Activated T-cell treated with anti-CD3 and anti-CD28 coated beads, Interleukin-2, amount 50 U/mL, for 48 hours (primary cell): ENCODE measurements at places on chromosomes 5 and 9.

GRCh38 chr5:35370871-35371270 is 140.6 kb upstream of the PRLR start:
- DNase-seq, result no peak

- peak; percentile 13 for DNase-seq
Observed at GRCh38 chr9:93257808-93258331, 73.9 kb downstream of the WNK2 start.

- DNase-seq, result peak; percentile 51
Observed at GRCh38 chr9:35732800-35733541, 505 bp downstream of the CREB3 start.

DNA sequence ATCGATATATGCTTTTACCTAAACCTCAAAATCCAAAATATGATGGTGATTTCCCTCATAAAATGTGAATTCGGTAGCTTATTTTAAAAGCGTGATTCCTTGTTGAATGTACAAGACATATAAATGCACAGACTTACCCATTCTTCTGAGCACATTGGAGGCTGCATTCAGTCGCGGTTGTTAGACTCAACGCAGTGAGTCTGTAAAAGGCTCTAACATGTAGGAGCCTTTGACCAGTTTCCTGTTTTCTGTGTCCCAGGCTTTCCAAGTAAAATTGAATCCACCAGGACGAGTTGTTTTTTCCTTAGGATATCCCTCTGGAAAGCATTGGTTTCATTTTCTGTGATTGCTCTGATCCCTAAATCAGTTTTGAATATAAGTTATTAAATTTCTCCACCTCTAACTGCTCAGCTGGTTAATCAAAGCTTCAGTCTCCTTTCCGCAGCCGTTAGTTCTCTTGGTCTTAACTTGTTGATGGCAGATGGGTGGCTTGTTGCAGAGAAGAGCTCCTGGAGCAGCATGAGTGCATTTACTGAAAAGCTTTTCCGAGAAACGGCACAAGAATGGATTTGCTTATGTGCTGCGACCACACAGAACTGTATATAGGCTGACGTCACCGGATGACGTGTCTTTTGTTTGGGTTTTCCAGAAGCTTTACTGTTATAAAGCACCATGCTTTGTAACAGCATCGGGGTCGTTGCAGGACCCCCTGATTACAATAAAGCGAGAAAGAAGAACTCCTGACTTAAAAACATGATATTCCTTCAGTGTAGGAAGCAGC is at the start of gene LRRTM2:
LRRTM2 (minus strand) TSS at position 565 of the 781 bp plus-strand sequence; CDS start at position 141, 424 bp downstream.
- DNase-seq, result no peak

DNA sequence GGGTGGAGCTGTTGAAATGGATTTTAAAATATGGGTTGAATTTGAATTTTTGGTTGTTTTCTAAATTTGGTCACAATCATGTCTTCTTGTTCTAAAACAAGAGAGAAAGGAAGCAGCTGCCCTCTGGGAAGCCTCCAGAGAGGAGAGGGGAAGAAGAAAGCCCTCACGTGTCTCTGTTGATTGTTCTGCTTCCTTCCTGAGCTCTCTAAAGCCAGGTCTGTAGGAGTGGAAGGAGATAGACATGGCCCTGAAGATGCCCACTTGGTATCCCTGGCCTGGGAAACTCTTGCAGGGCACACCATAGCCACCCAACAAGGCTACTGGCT is 59.6 kb downstream of the GALNT12 start:
- no peak for DNase-seq

DNA sequence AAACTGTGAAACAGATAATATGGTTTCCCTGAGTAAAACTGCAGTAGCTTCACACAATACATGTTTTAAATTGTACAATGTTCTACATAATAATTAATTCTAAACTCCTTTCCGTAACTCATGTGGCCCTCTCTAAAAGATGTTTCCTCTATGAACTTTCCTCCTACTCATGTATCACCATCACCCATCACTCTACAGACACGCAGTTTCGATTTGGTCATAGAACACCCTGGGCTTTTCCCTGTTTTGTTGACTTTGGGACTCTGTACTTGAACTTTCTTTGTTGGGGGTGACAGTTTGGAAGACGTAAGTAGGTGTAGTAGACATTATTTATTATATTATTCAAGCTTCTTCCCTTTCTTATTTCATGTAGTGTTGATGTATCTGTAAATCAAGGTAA is 44.1 kb upstream of the GABRA6 start:
- no peak for DNase-seq

DNA sequence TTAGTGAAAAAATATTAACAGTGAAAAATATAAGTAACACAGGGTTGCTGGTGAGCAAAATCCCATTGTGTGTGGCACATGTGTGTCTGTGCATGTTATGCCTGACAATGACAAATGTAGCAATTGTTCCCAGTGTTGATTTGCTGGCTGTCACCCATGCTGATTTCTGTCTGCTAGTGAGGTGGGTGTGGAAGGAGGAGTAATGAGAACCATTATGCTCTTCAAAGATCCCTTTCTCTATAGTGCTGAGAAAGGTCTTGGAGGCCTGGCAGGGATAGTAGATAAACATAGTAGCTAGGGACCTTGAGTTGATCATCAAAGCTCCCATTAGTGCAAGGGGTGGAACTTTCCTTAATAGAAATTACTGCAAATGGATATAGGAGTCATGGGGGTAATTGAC is 152.5 kb upstream of the CLINT1 start:
- no peak for DNase-seq

- no peak for DNase-seq
Observed at GRCh38 chr5:157983906-157984551, 125.1 kb upstream of the CLINT1 start.

- no peak for DNase-seq
Observed at GRCh38 chr5:137142764-137143605, 356.1 kb downstream of the SPOCK1 start.

DNA sequence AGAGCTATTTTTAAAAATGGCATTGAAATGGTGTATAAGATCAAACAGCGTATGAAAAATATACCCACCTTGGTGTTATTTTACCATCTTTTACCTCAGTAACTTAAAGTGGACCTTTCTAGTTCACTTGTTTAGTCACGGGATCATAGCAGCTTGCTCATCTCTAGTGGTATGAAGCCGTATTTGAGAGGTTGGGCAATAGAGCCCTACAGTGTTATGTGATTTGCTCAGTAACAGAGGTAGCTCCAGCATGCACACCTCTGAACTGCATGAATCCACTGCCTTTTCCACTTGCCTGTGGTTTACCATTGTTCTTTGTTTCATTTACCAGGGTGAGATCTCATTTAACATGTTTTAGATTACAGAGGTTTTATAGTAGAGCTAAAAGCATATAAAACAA is 134.4 kb downstream of the ATG10 start:
- no peak for DNase-seq

- no peak for DNase-seq
Observed at GRCh38 chr5:152632360-152632759, 227.3 kb upstream of the NMUR2 start.

- no peak for DNase-seq
Observed at GRCh38 chr9:8736805-8737204, 937.2 kb upstream of the DMAC1 start.

DNA sequence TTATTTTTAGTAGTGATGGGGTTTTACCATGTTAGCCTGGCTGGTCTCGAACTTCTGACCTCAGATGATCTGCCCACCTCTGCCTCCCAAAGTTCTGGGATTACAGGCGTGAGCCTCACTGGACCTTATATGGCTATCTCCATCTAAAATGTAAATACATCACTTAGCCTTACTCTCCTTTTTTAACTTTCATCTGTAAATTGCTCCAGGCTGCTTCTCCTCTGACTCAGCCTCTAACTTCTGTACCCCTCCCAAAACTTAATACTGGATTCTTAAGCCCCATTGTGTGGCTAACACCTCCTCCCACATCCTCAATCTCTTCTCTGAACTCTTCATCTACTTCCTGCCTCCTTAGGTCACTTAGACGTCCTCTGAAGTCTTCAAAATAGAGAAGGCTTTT is 4.0 kb downstream of the SNX30 start:
- peak; percentile 42 for DNase-seq

DNA sequence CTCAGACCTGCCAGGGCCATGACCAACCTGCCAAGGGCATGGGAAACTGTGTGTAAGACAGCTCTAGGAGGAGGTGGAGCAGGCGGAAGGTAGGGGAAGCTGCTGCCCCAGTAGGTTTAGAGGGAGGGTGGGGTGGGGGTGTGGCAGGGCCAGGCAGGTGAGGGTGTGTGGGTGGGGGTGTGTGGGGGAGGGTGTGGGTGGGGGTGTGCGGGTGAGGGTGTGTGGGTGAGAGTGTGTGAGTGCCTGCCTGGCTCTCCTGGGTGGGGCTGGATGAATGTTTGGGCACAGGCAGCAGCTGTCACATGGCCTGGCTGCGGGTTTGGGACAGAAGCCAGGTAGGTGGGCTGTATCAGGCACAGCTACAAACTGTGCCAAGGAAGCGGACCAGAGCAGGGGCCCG is 8.8 kb upstream of the N4BP3 start:
- DNase-seq, result no peak

- DNase-seq, result no peak
Observed at GRCh38 chr5:148414833-148415232, 31.1 kb downstream of the FBXO38 start.

DNA sequence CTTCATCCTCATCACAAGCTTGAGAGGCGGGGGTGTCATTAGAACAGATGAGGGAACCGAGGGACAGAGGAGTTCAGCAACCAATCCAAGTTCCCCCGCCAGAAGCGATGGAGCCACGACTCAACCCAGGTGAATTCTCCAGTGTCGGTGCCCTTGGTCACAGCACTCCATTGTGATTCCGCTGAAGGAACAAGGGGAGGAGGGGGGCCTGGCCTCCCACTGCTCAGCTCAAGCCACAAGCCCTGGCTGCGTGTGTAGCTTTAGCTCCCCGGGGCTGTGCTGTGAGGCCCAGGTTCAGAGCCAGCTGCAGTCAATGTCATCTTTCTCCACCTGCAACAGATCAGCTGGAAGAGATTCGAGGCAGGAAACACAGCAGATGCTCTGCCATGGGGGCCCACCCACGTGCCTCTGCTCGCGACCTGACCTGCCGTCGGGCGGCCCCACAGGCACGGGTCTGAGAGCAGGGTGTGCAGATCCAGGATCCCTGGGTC is 72.6 kb downstream of the GTF3C4 start:
- DNase-seq, result no peak

GRCh38 chr9:91075279-91075678 is 273.7 kb downstream of the SYK start:
- DNase-seq, result no peak

- DNase-seq, result no peak
Observed at GRCh38 chr5:14608169-14608568, 26.6 kb downstream of the OTULINL start.

GRCh38 chr5:116536316-116537083 is 38.1 kb downstream of the SEMA6A start:
- DNase-seq, result no peak

- no peak for DNase-seq
Observed at GRCh38 chr5:128566178-128566577, 28.1 kb upstream of the FBN2 start.

DNA sequence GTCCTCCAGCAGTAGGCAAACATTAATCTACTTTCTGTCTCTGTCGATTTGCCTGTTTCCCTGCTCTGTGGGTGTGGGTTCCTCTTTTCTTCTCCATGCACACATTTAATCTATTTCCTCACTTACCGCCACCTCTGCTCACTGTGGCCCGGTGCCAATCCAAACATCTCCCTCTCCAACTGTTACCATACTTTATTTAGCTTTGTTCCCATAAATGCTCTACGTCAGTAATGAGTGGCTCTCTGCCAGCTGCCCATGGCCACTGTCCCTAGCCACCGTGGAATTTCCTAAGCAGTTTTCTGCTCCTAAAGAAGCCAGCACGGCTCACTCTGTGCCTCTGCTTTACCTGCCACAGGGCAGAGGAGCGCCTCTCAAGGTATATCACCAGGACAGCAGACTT is 19.5 kb upstream of the GOLPH3 start:
- DNase-seq, result no peak

DNA sequence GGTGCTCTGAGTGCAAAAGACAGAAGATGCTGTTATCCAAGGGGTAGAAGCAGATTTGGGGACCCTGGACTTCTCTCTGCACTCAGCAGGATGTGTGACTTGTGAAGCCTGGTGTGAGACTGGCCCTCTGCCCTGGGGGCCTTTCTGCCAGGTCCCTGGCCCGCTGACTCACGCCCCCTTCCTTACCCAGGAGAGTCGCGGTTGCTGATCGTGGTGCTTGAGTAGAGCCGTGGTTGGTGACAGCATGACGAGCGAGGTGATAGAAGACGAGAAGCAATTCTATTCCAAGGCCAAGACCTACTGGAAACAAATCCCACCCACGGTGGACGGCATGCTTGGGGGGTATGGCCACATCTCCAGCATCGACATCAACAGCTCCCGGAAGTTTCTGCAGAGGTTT is 6.5 kb downstream of the NTMT1 start:
- DNase-seq, result no peak

- no peak for DNase-seq
Observed at GRCh38 chr5:1383886-1384401, 39.0 kb upstream of the CLPTM1L start.

DNA sequence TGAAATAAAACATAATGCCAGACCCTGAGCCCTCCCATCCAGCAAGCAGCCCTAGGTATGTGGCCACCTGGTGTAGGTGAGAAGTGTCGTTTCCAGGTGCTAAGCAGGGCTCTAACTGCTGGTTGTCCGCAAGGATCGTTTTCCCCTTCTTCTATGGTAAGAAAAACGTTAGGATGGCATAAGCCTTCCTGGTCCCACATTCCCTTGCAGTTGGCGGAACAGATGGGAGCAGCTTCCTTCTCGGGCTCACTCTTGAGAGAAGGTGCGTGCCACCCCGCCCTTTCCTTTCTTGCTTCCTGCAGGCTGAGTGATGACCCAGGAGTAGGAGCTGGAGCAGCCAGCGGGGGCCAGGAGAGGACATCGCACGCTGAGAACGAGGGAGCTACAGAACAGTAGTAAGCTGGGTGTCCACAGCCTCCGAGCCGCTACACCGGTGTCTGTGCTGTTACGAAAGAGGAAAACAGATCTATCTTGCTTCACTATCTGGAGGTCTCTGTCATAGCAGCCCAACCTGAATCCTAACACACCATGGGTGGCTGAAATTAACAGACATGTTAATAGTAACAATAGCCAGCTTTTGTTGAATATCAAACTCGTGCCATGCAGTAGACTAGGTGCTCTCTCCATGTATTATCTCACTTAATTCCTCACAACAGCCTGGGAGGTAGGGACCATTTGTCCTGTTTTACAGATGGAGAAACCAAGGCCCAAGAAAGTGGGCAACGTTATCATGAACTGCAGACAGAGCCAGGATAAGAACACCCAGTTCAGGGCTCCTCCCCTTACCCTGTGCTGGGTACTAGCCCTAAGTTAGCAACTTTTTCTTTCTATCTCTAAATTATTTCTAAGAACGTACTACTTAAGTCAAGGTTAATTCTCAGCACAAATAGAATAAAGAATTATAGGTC is 139.8 kb downstream of the COL23A1 start:
- no peak for DNase-seq

DNA sequence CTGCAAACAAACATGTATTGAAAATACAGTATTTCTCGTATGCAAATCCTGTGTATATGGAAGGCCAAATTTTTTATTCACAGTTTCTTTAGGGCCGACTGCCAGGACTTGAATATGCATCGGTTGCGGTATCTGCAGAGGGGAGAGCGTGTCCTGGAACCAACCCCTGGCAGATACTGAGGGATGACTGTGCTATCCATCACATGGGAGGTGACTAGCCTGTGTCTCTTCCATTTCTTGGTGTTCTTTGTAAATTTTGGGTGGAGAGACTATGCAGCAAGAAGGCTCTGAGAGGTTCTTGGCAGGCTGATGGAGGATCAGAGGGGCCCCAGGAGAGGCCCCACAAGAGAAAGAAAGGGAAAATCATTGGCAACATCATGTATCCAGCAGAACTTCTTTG is 384.3 kb downstream of the YTHDC2 start:
- no peak for DNase-seq
